ENCODE measurements at places on chromosomes 2 and 18. TPM values are rescaled to one million over a fixed set of nuclear protein-coding genes. Genes with fewer than 3 reads are reported as not detected.

LIMS4 gene
- not detected for total RNA-seq

HOXD12 gene
- not detected for total RNA-seq

TDRD15 gene
- total RNA-seq = not detected

XDH gene
- total RNA-seq = 87.8 TPM

TFCP2L1 gene
- 16.7 TPM for total RNA-seq

MAP3K19 gene
- not detected for total RNA-seq

RTTN gene
- total RNA-seq = 54.4 TPM

PDE1A gene
- not detected for total RNA-seq

LIPG gene
- 118 TPM for total RNA-seq

APCDD1 gene
- total RNA-seq = 4.6 TPM

CSRNP3 gene
- total RNA-seq = 5.9 TPM

SLC16A14 gene
- 0.34 TPM for total RNA-seq

IL18R1 gene
- total RNA-seq = 2.1 TPM

HRH4 gene
- total RNA-seq = 0.08 TPM

AP1S3 gene
- total RNA-seq = 19.0 TPM

ABHD1 gene
- not detected for total RNA-seq

GPR35 gene
- total RNA-seq = not detected

CNDP1 gene
- not detected for total RNA-seq

AQP12A gene
- total RNA-seq = not detected

GKN1 gene
- not detected for total RNA-seq

ANKRD53 gene
- not detected for total RNA-seq

VIL1 gene
- not detected for total RNA-seq
